GOT3 (cell line): ENCODE measurements at places on chromosomes 1 and 21.

GRCh38 chr1:55384637-55385036, 169.5 kb upstream of the USP24 start:
- no peak for DNase-seq

DNA sequence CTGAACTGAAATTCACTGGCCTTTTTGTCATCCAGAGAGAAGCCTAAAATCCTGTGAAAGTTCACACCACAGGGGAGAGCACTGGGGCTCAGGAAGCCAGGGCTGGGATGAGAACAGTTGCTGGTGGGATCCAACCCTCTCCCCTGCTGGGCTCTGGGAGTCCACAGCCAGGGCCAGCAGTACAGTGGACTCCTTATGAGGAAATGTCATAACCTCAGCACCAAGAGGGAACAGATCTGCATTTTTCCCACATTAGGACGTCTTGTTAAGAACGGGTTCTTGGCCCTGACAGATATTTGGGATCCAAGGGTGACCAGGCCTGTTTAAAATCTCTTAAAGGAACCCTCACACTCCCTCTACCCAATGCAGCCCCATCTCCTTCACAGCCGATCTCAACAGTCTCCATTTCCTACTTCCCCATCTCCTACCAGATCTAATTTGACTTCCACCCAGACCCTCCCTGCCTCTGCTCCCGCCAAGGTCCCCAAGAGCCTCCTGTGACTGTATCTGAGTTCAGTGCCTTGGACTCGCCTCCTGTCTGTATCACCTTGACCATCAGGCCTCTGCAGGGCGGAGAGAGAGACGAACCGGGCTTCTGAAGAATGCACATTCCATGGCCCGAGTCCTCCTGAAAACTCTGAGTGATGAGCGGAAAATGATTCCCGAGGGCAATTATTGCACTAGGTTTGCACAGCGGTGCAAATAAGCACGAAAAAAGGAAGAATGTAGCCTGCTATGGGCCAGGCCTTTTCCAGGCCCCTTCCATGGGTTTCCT, 159.9 kb downstream of the TRABD2B start:
- no peak for DNase-seq

- no peak for DNase-seq
These were observed 41.4 kb downstream of the TARBP1 start for GRCh38 chr1:234437423-234438171.

GRCh38 chr1:6392809-6393399, 663 bp downstream of the ACOT7 start:
- DNase-seq, result no peak

GRCh38 chr1:168455764-168456163, 88.0 kb downstream of the XCL2 start:
- no peak for DNase-seq

GRCh38 chr1:235937123-235937522, 70.4 kb upstream of the LYST start:
- DNase-seq, result no peak

DNA sequence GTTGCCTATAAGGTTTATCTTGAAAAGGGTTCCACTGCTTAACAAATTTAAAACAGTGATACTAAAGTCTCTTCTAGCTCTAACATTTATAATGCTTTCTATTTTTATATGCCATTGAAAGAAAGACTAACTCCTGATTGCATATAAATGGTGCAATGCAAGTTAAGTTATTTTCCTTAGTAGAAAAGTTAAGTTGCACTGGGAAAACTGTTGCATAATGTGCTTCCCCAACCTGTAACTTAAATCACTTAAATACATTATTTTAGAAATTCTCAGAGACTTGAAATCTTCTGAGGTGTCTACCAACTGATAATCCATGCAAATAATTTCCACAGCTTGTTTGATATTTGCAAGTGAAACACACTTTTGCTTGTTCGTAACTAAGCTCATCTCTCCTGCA, 175.0 kb upstream of the HMCN1 start:
- no peak for DNase-seq

GRCh38 chr1:31101147-31101502, 35.6 kb upstream of the PUM1 start:
- DNase-seq, result no peak

DNA sequence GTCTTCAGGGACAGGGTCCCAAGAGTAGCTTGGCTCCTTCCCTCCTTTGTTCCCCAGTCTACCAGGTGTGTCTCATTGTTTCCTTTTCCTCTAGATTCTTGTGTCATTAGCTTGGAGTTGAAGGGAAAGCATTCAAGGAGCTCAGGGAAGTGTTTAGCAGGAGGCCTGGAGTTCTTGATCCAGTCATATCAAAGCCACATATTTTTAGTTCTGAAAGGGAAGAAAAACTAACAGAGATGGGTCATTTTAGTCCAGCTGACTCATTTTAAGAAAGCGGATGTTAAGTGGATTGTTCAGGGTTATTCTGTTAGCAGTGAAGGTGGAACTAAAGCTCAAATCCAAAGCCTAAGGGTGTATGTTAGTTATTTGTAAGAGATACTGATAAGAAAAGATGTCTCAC, 721 bp downstream of the C1orf54 start:
- no peak for DNase-seq

DNA sequence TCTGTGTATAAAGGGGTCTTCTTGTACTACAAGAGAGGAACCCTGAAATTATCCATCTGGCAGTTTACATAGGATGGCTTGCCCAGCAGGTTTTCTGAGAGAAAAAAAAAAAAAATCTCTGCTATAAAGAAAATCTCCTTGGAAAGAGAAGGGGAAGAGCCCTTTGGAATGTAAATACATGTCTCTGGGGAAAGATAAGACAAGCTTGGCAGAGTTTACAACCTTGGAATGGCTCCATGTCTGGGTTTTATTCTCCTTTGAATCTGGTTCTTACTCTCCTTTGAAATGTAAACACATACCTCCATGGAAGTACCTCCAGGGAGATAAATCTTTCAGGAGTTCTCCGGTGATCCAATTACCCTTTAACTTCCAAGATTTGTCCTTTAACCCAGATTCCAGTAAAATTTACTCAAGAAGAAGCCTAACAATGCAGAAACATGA, 45.1 kb upstream of the DNAH14 start:
- no peak for DNase-seq

GRCh38 chr1:146029117-146029516, 7.6 kb upstream of the HJV start:
- DNase-seq, result no peak

GRCh38 chr1:232622981-232623380, 7.0 kb downstream of the SIPA1L2 start:
- no peak for DNase-seq
